ENCODE measurements at places on chromosomes 5 and 9.
A peak's percentile ranks its signal among the peaks of the same experiment; 100 is the strongest.

GRCh38 chr9:81468084-81468595, 221.2 kb downstream of the TLE1 start:
- no peak for DNase-seq

DNA sequence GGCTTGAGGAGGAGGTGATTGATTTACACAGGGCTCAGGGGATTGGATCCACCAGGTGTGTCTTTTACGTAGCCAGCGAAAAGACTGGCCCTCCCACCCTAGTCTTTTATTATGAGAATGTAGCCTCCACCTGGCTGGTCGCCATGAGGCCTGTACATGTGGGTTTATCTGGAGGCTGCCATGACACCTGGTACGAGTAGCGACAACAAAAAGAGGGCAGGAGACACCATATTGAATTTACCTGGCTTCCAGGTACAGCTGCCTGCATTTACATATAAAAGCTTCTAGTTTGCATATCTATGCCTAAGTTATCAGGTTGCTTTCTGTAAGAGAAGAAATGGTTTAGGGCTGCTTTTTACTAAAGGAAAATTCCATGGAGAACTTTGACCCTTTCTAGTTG, 1173.7 kb upstream of the SEMA6A start:
- no peak for DNase-seq

DNA sequence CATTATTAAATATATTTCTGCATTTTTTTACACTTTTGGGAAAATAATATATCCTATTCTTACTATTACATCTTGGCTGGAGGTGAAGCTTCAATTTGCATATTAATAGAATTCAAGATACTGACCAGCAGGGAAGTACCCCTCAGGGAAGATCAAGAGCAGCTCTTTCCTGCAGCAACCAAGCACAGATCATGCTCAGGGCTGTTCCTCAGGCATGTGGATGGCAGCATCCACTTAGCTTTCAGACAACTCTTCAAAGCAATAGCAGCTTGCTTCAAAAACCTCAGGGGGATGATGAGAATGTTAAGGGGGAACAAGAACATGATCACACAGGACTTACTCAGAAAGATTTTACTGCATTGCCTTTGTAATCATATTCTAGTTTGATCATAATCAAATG, 731.8 kb downstream of the SEMA5A start:
- no peak for DNase-seq

GRCh38 chr5:140182075-140182711, 7.2 kb downstream of the CYSTM1 start:
- DNase-seq, result no peak

DNA sequence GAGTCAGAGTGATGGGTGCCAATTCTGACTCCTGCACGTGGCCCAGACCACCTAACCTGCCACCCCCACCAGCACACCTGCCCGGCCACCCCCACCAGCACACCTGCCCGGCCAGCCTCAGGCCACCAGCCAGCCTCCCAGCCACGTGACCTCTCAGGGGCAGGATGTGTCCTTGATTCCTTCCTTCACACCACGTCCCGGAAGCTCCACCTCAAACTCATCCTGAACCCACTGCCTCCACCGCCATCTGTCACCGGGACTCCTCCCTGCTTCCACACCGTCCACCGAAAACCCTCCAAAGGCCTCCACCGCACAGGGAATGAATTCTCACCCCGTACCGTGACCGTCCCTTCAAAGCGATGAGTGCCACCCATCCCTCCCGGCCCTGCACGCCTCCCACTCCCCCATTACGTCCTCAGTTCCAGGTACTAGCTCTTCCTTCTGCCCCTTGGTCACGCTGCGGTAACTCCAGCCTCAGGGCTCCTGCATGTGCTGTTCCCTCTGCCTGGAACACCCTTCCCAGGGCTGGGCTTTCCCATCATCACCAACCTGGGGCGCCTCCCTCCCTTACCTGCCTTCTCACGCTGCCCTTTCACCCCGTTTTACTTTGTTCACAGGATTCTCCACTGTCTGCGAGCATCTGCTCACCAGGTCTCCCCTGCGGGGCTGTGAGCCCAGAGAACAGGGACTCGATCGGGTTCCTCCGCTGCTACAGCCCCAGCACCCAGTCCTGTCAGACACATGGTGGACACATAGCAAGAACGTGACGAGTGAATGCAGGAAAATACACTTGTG, 82.9 kb downstream of the ADAMTS2 start:
- DNase-seq, result no peak

DNA sequence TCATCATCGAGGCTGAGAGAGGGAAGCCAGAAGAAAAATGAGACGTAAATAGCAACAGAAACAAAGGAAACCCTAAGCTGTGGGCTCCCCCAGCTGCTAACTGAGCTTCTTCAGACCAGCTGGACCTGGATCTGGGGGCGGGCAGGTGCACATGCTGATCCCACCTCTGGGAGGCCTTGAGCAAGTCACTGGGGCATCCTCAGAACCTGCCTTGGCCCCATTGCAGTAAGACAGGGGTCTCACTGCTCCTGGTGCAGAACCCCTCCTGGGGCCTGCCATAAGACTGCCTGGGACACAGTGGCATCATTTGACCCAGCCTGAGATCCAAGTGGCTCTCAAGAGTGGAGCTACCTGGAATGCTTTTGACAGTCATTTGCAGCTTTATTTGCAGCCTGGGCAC, 77.4 kb downstream of the PHF2 start:
- peak; percentile 2 for DNase-seq

- no peak for DNase-seq
These were observed 444.8 kb downstream of the TLR4 start for GRCh38 chr9:118148990-118149389.

DNA sequence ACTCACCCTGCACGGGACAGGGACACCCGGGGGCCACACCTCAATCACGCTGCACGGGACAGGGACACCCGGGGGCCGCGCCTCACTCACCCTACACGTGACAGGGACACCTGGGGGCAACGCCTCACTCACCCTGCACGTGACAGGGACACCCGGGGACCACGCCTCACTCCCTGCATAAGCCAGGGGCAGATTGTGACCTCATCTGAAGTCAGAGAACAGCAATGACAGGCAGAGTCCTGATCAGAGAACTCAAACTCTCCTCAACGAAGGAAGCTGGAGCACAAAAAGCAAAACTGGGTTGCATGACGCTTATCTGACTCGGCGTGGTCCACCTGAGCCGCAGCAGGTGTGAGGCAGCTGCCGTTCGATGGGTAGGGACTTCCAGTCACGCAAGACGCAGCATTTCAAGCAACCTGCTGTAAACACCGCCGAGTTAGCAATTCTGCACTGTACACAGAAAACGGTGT, 3.2 kb downstream of the TERT start:
- DNase-seq, result no peak

DNA sequence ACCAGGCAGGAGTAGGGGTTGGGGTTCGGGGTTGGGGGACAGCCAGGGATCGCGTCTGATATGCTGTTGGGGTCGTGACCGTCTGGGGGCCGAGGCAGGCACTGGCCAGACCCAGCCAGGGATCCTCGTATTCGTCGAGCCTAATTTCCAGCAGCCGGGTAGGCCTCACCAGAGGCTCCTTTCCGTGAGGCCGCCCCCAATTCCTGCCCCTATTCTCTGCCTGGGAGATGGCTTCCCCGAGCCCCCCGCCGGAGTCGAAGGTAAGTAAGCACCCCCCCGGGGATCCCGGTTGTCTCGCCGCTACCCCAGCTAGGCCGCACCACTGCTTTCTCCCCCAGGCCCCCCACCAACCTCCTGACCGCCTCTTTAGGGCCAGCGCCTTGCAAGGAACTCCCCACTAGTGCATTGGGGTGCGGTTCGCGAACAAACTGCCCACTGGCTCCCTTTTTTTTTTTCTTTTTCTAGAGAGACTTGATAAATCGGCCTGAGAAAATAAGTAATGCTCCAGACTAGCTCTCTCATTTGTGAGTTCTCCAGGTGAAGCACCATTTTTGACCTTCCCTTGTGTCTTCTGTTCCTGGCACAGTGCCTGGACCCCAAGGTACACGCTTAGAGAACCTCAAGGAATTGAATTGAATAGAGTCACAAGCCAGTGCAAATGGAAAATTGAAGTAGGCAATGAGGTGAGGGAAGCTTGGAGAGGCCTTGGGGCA, 435 bp downstream of the ZNF189 start:
- DNase-seq, result no peak

GRCh38 chr5:132098151-132098594, 24.6 kb downstream of the CSF2 start:
- no peak for DNase-seq

DNA sequence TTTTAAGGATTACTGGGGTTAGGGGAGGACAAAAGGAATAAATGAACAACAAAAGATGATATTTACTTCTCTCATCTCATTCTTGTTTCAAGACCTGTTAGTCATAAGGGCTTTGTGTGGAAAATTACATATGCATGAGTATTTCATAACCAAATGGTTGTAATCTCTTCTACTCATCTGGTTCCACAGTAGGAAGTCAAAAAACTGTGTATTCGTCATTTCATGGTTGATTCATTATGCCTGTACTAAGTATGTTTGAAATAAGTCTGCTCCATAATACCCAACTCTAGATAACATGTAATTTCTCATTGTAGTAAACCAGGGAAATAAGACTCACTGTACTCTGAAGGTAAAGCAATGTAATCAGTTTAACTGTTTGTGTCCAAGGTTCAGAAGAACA, 212.9 kb downstream of the ARRDC3 start:
- no peak for DNase-seq

DNA sequence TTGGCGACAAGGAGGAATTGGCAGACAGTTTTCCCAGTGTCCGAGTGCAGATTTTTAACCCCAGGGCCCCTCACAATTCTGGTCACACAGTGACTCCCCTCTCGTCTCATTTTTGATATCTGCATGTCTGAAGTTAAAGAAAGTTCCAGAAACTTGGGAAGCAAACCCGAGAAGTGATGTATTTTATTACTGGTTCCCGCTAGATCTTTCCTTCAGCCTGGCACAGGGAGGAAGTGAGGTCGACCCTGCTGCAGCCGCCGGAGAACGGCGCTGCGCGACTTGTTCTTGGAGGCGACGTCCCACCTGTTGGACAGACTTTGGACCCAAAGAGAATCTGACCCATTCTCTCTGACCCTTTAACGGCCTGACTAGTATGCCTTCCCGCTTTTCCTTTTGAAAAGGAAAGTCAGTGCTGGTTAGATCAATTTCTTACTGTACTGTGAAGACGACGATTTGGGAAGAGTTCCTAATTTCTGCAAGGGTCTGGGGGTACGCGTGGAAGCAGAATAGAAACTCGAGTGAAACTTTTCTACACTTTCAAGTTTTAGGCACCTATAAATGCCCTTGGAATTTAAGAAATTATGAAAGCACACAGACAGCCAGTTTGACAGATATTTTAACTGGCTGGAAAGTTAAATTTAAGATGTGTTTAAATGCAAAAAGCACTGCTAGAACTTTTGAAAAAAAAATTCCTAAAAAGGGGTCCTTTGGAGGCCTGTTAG, 744 bp downstream of the OTULIN start:
- no peak for DNase-seq

DNA sequence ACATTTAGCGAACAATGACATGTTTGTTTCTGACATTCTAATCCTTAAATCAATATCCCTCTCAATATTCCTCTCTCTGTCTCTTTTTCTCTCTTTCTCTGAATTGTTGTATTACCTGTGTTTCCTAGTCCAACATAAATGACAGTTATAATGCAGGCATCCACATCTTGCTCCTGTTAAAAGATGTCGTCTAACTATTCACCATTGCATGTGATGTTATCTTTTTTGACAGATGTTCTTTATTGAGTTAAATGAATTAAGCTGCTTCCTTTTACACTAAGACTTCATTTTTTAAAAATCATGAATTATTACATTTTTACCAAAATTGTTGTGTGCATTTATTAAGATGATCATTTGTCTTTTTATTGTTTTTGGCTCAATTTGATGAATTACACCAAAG, 527.5 kb downstream of the PRR16 start:
- DNase-seq, result no peak

DNA sequence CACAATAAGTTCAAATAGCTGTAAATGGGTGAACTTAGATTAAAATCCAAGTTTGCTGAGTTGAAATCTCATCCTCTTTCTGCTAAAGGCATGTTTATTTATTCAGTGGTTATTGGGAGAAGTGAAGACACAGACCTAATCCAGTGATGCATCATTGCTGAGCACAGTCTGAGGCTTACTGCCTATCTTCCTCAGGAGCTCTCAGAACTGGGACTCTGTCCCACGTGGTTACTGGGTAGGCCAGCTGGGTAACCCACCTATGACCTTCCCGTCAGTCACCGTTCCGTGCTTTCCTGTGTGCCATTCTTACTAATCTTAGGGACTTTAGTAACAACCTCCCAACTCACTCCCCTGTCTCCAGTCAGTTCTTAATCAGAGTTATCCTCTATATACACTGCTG, 226.8 kb upstream of the ATP10B start:
- no peak for DNase-seq

GRCh38 chr9:83047839-83048775, 14.8 kb downstream of the RASEF start:
- DNase-seq, result no peak

DNA sequence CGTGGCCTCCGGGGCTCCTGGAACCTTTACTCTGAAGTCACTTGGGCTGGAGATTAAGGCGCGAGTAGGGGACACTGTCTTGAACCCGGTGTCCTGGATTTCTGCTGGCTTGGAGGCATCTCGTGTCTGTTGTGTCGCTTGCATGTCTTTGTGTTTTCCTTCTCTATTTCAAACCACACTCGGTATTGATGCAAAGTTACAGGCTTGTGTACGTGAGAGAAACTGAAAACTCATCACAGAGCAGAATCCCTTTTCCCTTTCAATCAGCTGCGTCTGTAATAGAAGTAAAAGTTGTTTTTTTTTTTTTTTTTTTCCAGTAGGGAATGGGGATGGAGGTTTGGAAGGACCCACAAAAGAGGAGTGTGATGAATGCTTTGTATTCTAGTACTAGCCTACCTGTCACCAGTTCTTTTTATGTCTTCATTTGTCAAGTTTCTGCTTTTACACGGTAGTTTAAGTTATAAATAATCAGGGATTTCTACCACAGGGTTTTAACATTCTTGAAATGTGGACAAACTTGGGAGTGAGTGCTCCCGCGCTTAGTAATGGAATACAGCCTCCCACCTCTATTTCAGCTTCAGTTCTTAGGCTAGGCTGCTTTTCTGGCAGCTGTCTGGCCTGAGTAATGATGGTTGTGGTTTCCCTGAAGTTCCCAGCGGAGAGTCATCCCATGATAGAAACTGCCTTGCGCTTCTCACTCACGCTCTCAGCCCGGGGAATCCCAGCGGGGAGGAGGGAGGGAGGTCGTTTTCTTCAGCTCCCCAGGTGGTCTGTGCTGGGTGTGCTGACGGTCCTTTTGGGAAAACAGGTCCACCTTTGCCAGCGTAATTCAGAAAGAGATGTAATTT, 763 bp downstream of the TJP2 start:
- DNase-seq, result no peak

- no peak for DNase-seq
These were observed 83.4 kb upstream of the PCA3 start for GRCh38 chr9:76680716-76681425.

- DNase-seq, result no peak
These were observed 97.5 kb upstream of the IGFBPL1 start for GRCh38 chr9:38521762-38522161.

- DNase-seq, result no peak
These were observed 82.1 kb upstream of the PITX1 start for GRCh38 chr5:135116160-135116561.

- DNase-seq, result no peak
These were observed 280.3 kb downstream of the GADD45G start for GRCh38 chr9:89885156-89885555.
